Nucleus accumbens (tissue), 56 donors: ENCODE measurements at places on chromosomes 13 and 19.

DNA sequence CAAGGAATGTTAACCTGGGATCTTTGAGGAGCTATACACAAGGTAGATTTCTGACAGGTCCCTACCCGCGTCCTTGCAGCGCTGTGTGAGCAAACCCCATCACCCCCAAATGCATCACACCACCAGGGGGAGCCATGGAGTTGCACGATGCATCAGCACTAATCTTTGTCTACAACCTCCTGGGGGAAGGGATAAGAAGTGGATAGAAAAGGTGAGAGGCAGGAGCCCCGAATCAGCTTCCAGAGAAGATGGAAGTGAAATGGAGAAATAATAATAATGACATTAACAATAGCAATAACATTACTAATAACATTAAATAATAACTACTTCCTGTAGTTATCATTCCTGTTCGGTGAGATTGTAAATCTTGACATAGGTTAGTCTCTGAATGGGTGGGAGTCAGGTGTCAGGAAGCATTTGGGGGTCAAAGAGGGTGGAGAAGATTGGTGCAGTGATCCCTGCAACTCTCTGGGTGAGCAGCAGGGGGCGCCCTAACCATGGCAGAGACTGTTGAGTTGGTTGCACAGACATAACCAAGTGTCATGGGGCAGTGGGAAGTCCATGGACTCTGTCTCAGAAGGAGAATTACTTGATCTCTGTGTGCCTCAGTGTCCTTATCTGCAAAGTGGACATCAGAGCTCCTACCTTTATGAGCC is 16.5 kb downstream of the SIGLEC7 start:
- DNase-seq: no peak

- peak; percentile 83 for DNase-seq
These were observed at the start of gene ZNF230 for GRCh38 chr19:44002566-44003460. ZNF230 (plus strand) TSS chr19:44002957; CDS start chr19:44007079, 4,122 bp downstream.

GRCh38 chr19:7505682-7506384 is 10.1 kb upstream of the ZNF358 start:
- no peak for DNase-seq

- DNase-seq: no peak
These were observed 3.1 kb downstream of the NR2F6 start for GRCh38 chr19:17242431-17243208.

GRCh38 chr19:49502866-49503581 is 6.8 kb downstream of the RPS11 start:
- no peak for DNase-seq

- DNase-seq: no peak
These were observed 39.6 kb upstream of the MIR17HG start for GRCh38 chr13:91307887-91308286.

GRCh38 chr19:3062165-3063105 is at the start of gene TLE5:
TLE5 (minus strand) TSS chr19:3062495; CDS start chr19:3062200, 295 bp downstream.
- DNase-seq: peak; percentile 37

- DNase-seq: no peak
These were observed 120.0 kb downstream of the ITGBL1 start for GRCh38 chr13:101572456-101572855.

- no peak for DNase-seq
These were observed 147.3 kb downstream of the SLC7A1 start for GRCh38 chr13:29448174-29448573.

GRCh38 chr19:55820037-55820436 is 11.8 kb downstream of the NLRP11 start:
- DNase-seq: no peak

DNA sequence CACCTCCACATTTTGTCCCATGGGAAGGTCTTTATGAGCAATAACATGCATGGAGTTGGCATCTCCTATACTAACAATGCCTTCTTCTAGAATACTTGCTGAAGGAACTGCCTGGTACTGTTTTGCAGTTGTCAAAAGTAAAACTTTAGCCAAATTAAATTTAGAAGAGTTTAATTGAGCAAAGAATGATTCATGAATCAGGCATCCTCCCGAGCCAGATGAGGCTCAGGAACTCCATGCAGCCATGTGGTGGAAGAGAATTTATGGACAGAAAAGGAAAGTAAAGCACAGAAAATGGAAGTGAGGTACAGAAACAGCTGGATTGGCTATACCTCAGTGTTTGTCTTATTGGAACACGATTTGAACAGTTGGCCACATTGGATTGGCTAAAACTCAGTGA is 1081.9 kb downstream of the SLITRK1 start:
- no peak for DNase-seq

GRCh38 chr13:110636053-110636475 is 20.7 kb downstream of the NAXD start:
- no peak for DNase-seq

DNA sequence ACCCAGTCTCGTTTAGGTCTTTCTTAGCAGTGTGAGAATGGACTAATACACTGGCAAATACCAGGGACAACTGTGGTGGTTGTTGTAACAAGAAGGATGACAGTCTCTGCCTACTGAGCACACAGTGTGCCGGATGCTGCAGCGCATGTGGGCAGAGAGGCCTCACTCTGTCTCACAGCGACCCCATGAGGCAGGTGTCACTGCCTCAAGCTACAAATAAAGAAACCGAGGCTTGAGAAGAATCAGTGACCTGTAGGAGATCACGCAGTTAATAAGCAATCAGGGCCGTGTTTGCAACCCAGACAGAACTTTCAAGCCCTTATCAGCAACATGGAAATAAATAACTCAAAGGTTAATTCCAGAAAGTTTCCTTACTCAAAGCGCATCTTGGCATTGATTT is 40.5 kb upstream of the GAS6 start:
- DNase-seq: peak; percentile 7

DNA sequence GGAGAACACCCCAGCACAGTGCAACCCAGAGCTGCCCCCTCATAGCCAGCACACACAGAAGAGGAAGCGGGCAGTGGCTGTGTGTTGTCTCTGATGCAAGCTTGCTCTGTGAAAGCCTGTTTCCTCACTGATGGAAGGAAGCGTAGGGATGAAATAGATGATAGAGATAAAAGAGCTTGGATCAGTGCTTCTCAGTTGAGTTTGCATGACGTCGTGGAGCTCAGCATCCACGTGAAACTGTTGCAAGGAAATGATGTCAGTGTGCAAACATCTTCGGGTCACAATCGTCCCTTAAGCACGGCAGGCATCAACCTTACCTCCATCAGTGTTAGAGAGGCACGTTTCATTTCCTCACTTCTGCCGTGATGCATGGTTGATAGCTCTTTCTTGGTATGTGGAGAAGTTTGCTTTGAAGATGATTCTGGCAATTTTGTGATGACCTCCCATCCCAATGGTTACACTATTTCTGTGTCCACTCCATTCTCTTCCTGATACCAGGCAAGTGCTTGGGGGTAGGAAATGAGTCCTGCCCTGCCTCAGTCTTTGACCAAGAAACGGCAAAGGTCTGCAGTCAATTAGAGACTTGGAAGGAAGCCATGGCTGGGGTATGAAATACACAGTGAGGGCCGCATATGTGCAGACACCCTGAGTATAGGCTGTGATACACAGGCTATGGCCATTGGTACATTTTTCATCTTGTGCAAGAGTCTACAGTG is 183.0 kb downstream of the ZNF536 start:
- no peak for DNase-seq

- no peak for DNase-seq
These were observed 358.1 kb downstream of the MYO16 start for GRCh38 chr13:108987517-108987916.

- peak; percentile 75 for DNase-seq
These were observed 3.7 kb downstream of the ANGPTL8 start for GRCh38 chr19:11242864-11243797.
